ENCODE measurements at places on chromosomes 5 and 9. TPM values are rescaled to one million over a fixed set of nuclear protein-coding genes. Genes with fewer than 3 reads are reported as not detected.

Gene TLR4
- total RNA-seq, result 8.8 TPM

Gene GZMA
- not detected for total RNA-seq

Gene CCDC192
- not detected for total RNA-seq

Gene SLC4A9
- not detected for total RNA-seq

Gene KCNV2
- total RNA-seq, result not detected

Gene PCDH1
- not detected for total RNA-seq

Gene SPINK4
- total RNA-seq, result not detected

Gene PCDHGB3
- total RNA-seq, result 2.2 TPM

Gene ITGA1
- total RNA-seq, result 7.0 TPM

Gene CXCL14
- total RNA-seq, result under 0.01 TPM

Gene ZNF366
- not detected for total RNA-seq

Gene FOXD4L3
- under 0.01 TPM for total RNA-seq

Gene OR1J2
- total RNA-seq, result 0.20 TPM

Gene TRAF1
- 2.9 TPM for total RNA-seq

Gene BNC2
- total RNA-seq, result 47.5 TPM

Gene MARCHF11
- not detected for total RNA-seq

Gene FAM120AOS
- 29.4 TPM for total RNA-seq

Gene SLCO6A1
- not detected for total RNA-seq

Gene SAP30L
- 12.1 TPM for total RNA-seq

Gene SPAG8
- total RNA-seq, result 2.2 TPM

Gene SMIM23
- total RNA-seq, result not detected

Gene ABL1
- 126 TPM for total RNA-seq

Gene NIPAL4
- total RNA-seq, result not detected

Gene PLPP7
- 13.6 TPM for total RNA-seq

Gene MAML1
- total RNA-seq, result 7.0 TPM

Gene CCL27
- not detected for total RNA-seq

Gene INSYN2B
- 6.6 TPM for total RNA-seq

Gene SHISAL2B
- total RNA-seq, result not detected

Gene PCDHA3
- total RNA-seq, result under 0.01 TPM

Gene NEUROG1
- not detected for total RNA-seq

Gene DRD1
- not detected for total RNA-seq

Data from subcutaneous preadipocyte (primary cell).